ENCODE measurements at places on chromosomes 2 and 18.

GRCh38 chr18:36536426-36536825, 238.9 kb downstream of the FHOD3 start:
- DNase-seq = no peak

DNA sequence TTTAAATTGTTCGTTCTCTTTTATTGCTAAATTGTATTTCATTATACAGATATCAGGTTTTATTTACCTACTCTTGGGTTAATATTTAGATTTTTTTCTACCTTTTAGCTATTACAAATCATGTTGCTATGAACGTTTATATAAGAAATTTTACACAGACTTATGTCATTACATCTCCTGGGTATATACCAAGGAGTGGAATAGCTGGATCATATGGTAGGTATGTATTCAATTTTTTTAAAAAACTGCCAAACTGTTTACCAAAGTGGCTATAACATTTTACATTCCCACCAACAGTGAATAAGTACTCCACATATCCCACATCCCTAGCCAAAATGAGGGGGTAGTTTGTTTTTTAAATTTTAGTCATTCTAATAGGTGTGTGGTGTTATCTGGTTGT, 32.3 kb upstream of the BAZ2B start:
- no peak for DNase-seq

DNA sequence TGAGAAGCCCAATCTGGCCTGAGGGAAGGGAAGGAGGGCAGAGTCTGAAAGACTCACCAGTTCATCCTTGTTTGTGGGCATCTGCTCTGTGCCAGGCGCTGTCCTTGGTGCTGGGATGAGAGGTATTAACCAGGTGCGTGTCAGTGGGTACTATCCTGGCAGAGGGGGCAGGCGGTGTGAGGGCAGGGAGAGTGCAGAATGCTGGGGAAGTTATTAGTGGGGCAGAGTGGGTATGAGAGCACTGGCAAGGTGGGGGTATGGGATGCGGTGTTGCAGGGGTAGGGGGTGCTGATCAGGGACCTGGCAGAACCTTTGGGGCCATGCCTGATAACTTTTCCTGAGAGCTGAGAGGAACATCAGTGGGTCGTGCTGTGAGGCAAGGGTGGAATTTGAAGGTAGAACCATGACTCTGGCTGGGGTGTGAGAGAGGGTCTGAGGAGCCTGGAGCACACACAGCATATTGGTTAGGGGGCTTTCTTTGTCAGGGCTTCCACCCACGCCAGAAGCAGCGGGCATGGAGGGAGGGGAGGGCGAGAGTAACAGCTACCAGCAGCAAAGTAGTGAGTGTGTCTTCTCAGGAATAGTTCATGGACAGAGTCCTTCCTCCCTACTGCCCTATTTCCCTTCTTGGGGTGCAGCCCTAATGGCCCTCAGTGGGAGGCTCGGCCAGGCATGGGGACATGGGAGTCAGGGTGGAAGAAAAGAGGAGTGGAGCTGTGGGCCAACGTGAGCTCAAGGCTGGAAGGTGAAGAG, 290.7 kb downstream of the CYP26B1 start:
- DNase-seq = no peak

- DNase-seq = no peak
Measured at GRCh38 chr2:147135376-147135775, 709.5 kb upstream of the ACVR2A start.

DNA sequence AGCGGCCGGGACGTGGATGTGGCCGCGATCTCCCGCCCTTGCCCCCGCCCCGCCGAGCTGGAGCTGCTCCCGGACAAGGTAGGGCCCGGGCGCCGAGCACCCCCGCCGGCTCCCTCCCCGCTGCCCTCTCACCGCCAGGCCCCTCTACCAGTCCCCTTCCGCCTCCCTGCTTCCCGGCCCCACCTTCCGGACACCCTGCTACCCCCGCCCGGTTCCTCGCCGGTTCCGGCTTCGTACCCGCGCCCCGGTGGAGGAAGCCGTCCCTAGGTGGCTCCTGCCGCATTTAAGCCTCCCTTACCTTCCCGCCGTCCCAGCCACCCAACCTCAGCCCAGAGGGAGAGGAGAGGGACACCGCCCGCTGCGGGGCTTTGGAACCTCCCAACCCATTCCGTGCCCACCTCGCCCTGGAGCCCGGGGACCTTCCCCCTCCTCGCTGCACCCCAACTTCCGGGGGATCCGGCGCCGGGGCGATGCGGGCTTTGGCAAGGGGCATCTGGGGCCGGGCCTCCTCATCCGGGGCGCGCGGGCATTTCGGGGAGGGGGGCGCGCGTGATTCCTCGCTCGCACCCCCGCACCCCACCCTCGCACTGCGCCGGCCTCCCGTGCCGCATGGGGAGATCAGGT, 475 bp downstream of the B3GNT2 start:
- DNase-seq = no peak

- DNase-seq = no peak
Measured at GRCh38 chr2:240374085-240374907, 61.2 kb upstream of the GPC1 start.

Data from cortex of kidney (tissue), 1 donor.